Activated CD8-positive, alpha-beta memory T cell treated with anti-CD3 and anti-CD28 coated beads for 1 hour (primary cell): ENCODE measurements at places on chromosomes 3 and 15.
A peak's percentile ranks its signal among the peaks of the same experiment; 100 is the strongest.

DNA sequence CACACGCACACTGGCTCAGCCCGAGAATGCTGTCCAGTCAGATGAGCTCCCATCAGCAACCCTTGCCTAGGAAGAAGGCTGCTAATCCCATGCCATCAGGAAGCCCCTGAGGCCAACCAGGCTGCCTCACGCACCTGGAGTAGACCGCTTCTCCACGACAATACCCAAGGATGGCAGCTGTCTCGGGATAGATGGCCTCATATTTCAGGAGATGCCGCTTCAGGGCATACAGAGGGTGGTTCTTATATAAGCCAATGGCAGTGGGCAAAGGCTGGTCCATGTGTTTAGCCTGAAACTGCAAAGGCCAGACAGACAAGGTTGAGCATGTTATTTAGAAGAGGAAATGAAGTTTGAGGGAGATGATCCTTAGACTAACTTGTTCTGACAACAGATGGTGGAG, 22.2 kb downstream of the XPC start:
- DNase-seq, result no peak

- no peak for DNase-seq
These were observed 61.0 kb downstream of the TPRG1 start for GRCh38 chr3:189232790-189233189.

- no peak for DNase-seq
These were observed 207.5 kb upstream of the LINGO1 start for GRCh38 chr15:77839970-77840905.

- DNase-seq, result no peak
These were observed 10.6 kb downstream of the IREB2 start for GRCh38 chr15:78448441-78449219.

DNA sequence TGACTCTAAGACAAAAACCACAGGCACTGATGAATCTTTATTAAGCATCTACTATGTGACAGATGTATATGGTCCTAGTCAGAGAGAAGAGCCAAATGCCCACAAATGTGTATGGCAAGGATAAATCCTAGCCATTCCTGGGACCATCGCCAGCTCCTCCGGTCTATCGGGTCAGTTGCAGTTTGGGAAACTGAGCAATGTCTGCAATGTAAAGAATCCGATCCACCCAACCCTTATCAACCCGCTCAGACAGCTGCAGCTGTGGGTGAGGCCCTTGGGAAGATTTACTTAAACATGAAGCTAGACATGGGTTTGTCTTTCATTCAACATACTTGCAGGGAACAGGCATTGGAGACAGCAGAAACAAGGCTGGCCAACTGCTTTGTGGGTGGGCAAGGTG, 40.5 kb upstream of the CDV3 start:
- DNase-seq, result no peak

- DNase-seq, result no peak
These were observed 38.6 kb downstream of the OSBPL10 start for GRCh38 chr3:31942446-31942845.

DNA sequence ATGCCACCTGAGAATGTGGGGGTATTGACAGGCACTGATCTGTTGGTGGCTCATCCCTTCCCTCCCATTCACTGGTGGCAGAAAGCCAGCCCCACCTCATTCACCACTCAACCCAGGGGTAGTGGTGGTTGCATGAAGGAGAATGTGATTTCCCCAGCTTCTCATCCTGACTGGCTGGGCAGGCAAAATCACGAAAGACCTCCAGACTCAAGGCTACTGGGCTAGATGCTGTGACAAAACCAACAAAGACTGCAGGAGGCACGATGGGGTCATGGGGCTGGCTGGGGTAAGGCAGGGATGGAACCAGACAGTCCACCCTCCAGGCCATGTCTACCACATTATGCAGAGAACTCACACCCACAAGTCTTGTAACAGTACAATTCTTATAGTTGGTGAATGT, 33.9 kb downstream of the FSTL1 start:
- DNase-seq, result no peak

- no peak for DNase-seq
These were observed 114.3 kb downstream of the DIPK2A start for GRCh38 chr3:144085964-144086363.

- DNase-seq, result no peak
These were observed 343.9 kb upstream of the DNAJC19 start for GRCh38 chr3:181333394-181333793.

DNA sequence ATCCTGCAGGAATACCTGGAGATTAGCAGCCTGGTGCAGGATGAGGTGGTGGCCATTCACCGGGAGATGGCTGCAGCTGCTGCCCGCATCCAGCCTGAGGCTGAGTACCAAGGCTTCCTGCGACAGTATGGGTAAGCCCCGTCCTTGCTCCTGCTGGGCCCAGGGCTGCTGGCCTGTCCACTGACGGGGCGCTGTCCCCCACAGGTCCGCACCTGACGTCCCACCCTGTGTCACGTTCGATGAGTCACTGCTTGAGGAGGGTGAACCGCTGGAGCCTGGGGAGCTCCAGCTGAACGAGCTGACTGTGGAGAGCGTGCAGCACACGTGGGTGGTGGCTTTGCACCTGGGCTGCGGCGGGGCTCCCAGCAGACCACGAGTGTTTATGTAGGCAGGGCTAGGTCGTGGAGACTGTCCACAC, 5.0 kb downstream of the FES start:
- no peak for DNase-seq

DNA sequence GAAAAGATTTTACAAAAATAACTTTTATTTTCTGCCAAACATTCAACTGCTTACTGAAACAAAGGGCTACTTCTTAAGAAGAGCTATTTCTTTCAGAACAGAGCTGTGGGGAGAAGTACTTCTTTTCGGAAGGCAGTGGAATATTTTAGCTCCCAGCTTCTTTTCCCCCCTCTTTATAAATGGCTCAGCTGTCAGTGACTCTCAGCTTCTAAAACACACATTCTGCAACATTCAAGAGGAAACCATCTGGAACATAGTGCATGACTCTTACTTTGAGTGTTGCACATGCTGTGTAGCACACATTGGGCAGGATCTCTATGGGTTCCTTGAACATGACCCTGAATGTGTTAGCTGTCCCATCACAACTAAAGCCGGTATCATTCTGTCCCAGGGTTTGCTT, 7.0 kb upstream of the C15orf40 start:
- no peak for DNase-seq

DNA sequence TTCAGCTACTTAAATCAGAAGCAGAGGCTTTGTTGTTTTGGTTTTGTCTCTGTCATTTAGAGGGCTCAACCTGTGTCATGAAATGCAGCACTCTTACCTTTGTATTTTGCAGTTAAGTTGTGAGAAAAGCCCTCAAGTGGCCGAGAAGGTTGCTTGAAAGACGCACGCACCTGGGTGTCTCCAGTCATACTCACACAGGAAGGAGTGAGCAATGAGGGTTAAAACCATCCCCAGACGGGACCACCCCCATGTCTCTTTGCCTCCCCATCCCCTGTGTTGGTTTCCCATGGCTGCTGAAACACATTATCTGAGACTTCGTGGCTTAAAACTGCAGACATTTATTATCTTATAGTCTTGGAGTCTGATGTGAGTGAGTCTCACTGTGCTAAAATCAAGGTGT, 376.1 kb upstream of the CFAP20DC start:
- DNase-seq, result peak; percentile 17

GRCh38 chr3:86175051-86175536, 815.9 kb downstream of the VGLL3 start:
- no peak for DNase-seq

GRCh38 chr15:34009656-34010055, 29.3 kb downstream of the AVEN start:
- DNase-seq, result no peak

GRCh38 chr3:141413391-141413790, 45.1 kb downstream of the ZBTB38 start:
- no peak for DNase-seq
